Retinal pigment epithelial cell (primary cell): ENCODE measurements at places on chromosomes 1 and 21.

- peak; percentile 21 for DNase-seq
Measured at GRCh38 chr1:248858096-248858890, 592 bp downstream of the ZNF692 start.

GRCh38 chr1:109341944-109342930 lies 35.4 kb upstream of the MYBPHL start:
- peak; percentile 23 for DNase-seq

- peak; percentile 52 for DNase-seq
Measured at GRCh38 chr1:13965770-13966398, 265.9 kb downstream of the PRDM2 start.

DNA sequence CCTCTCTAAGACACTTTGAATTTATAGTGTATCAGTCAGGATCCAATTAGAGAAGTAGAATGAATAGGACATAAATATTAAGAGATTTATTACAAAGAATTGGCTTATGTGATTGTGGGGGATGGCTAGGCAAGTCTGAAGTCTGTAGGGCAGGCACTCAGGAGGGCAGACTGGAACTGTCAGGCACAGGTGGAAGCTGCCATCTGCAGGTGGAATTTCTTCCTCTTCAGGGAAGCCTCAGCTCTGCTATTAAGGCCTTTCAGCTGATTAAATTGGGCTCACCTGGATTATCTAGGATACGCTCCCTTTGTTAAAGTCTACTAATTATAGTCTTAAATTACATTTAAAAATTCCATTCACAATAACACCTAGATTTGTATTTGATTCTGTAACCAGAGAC lies 92.0 kb upstream of the HAO2 start:
- no peak for DNase-seq

DNA sequence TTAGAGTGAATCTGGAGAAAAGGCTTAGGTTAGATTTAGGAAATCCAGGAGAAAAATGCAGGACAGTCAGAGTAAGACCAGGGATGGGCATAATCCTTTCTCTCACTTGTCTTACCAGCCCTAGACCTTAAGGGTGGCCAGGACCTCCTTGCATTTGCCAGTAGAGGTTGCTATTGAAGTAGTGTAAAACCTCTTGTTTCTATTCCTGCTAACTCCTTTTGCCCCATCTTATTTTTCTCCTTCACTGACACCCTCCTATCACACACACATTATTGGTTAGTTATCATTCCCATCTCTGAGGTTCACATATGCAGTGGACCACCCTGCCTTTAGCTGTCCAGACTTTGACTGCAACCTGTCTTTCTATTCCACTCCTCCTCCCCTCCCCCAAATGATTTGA lies 75.0 kb upstream of the MACF1 start:
- no peak for DNase-seq

DNA sequence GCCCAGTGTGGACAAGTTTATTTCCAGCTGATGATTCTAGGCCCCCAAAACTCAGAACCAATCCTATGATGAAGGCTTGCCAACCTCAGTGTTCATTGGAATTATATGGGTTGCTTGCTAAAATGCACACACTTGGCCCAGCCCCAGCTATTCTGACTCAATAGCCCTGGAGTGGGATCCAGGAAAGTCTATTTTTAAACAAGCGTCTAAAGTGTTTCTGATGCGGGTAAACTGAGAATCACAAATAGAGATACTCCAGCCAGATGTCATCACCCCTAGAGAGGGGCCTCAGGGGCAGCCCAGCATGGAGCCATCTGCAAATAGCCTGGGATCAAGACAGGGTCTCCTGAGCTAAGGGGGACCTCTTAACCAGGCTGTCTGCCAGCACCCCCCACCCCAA lies 46.0 kb downstream of the PKP1 start:
- DNase-seq: no peak

DNA sequence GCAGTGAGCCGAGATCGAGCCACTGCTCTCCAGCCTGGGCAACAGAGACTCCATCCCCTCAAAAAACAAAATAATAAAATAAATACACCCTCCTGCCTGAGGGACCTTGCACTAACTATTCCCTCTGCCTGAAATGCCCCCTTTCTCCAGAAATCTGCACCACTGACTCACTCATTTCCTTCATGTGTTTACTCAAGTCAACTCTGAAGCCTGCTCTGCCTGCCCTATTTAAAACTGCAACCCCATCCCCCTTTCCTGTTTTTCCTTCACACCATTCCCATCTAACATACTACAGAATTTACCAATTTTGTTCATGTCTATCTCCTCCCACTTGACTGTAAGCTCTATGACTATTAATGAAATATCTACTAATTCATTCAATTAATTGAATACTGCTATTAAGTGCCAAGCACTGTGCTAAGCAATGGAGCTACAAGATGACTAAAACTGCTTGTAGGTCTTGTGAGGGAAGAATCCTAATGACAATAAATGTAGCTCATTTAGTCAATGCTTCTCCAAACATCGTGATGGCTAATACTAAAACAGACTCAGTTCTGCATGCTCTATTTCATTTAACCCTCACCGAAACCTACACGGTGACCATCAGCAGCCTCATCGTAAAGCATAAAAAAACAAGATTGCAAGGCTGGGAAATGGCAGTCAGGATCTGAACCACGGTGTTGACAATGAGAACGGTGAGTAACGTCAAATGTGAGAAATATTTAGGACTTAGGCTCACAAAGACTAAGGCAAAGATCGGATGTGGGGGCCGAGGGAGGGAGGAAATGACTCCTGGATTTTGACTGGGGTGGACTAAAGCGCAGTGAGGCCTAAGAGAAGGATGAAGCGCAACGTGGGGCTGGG lies 749 bp upstream of the TMEM39B start:
- DNase-seq: no peak

DNA sequence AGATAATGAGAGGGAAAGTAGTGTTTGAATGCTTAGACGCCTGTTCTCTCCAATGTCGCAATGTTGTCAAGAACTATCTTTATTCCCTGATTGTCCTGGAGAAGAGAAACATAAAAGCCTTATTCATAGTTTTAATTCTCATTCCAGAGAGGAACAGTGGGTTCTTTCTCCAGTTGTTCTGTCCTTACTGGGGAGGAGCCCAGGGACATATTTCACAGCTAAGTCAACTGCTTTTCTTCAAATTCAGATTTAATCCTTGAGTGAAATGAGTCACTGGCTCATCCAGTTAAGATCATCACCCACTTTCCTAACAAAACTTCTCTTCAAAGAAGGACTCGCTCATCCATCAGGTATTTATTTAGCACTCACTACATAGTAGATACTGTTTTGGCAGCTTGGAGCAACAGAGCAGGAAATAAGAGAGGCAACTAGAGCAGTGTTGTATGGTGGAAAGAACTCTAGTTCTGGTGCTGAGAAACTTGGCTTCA lies 365.7 kb upstream of the USP24 start:
- peak; percentile 25 for DNase-seq

DNA sequence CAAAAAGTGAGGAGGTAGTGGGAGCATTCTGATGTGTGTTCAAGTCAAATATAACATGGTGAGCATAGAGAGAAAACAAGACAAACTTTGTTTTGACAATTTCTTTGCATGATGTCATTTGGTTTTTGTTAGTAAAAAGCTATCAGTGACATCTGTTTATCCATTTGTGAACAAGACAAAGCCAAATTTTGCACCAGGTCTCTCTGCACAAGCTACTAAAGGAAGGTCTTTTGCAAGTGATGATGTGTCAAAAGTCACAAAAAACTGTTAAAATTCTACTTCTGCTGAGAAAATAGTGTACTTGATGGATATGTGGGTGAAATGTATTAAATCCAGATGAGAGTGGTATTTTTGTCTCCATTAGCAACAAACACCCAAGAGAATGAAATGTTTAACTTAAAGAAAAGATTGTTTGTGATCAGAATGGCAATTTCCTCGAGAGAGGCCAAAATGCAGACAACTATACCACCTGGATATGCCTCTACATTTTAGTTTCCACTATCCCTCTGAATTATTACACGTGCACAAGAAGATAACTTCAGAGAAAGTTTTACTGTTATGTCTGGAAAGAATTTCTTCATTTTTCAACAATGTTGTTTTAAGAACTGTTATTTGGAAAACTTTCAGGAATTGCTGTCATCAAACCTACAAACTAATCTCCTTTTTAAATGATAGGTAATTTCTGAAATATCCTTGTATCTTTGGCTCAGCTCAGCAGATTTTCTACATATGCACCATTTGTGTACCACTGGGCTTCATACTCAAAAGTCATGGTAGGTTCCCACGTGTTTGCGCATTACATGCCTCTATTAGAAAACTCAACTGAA lies 807.4 kb upstream of the ADGRL2 start:
- DNase-seq: no peak

DNA sequence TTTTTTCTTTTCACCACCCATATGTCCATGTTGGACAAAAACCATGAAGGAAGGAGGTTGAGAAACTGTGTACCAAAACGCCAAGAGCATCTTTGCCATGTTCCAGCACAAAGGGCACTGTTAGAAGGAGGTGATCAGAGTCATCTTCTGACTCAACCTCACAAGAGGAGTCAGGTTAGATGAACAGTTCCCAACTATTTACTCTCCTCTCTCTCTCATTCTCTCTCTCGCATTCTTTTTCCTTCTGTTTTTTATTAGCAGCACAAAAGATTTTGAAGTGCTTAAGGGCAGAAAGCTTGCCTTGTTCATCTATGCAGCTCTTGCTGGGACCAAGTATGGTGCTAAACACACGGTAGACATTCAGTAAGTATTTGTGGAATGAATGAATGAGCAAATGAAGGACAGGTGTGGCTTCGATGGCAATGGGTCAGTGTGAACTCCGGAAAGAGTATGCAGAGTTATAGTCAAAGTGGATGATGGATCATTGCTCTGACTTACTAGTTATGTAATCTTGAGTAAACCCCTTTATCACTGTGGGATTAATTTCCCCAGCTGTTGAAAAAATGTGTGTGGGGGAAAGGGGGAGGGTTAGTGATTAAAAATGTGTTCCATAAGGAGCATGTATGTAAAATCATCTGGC lies 33.9 kb downstream of the DDR2 start:
- DNase-seq: no peak

DNA sequence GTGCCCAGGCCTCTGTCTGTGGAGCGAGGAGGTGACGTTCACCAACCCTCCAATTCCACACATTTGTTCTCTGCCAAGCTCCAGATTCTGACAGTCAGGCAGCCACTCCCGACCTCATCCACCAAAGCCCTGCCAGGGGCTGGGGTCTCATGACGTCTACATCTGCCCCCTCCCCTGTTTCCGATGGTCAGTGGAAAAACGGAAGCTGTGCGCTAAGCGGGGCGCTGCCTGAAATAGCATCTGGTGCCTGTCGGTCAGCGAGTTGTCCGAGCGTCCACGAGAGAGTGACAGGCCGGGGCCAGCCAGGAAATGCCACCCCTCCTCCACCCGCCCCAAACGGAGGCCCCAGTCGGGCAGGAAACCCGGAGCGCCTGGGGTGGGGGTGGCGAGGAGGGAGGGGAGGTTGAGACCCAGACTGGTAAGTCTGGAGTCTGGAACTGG lies 3.2 kb upstream of the TAL1 start:
- no peak for DNase-seq

GRCh38 chr21:44910229-44911067 lies 10.3 kb downstream of the ITGB2 start:
- DNase-seq: no peak

DNA sequence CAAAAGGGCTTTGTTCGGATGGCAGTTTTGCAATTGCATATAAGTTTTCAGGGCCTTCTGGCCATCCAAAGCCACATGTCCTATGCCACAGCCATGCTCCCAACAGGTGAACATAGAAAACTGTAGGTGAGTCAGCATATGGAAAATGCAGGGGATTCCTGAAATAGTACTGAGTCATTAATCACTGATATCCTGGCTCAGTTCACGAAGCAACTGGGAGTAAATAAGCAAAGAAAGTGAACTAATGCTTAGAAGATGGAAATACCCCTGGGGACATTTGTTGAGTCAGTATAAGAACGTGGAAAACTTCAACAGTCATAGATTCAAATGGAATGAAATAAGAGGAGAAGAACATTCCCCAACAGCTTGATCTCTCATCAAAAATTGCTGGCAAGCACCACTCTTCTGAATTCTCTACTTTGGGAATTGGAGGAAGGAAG lies 148.9 kb upstream of the RUNX1 start:
- peak; percentile 56 for DNase-seq

DNA sequence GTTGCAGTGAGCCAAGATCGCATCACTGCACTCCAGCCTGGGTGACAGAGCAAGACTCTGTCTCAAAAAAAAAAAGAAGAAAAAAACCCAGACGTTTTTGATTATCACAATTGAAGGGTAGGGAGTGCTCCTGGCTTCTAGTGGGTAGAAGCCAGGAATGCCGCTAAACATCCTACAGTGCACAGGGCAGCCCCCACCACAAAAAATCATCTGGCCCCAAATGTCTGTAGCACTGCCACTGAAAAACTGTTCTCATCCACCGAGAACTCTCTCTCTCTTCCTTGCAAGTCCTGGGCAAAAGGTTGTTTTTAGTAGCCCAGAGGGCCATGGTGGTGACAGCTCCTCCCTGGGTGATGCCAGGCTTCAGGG lies 35.6 kb upstream of the GPR157 start:
- no peak for DNase-seq

GRCh38 chr1:117782056-117782455 lies 147.4 kb downstream of the GDAP2 start:
- no peak for DNase-seq

- no peak for DNase-seq
Measured at GRCh38 chr1:156645056-156645455, 3.1 kb downstream of the BCAN start.

- DNase-seq: no peak
Measured at GRCh38 chr1:23566304-23566703, 7.0 kb upstream of the ID3 start.

- DNase-seq: no peak
Measured at GRCh38 chr1:3831689-3832088, 25.3 kb downstream of the CEP104 start.

- peak; percentile 22 for DNase-seq
Measured at GRCh38 chr1:34786521-34787325, 5.7 kb downstream of the GJB3 start.

- no peak for DNase-seq
Measured at GRCh38 chr1:81208441-81208840, 592.3 kb upstream of the ADGRL2 start.

DNA sequence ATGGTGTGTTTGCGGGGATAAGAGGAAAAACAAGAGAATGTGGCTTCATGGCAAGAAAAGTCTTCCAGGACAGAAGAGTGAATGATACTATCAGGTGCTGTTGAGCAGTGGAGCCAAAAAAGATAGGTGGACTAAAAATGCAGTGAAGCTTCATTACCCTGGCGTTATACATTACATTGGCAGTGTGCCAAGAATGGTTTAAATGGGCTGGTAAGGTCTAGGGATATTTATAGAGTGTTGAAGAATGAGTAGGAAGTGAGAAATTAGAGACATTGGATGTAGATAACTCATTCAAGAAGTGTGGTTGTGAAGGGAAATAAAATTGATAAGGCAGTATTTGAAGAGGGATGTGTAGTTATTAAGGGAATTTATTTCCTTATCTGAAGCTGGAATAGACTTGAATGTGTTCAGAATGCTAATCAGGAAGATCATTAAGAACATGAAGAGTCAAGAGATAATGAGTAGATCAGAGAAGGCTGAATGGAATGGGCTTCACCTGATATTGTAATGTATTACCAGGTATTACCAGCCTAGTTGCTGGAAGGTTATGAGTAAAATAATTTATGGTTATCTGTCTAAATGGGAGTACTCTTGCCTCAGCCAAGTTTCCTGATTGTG lies 72.7 kb downstream of the MAST2 start:
- no peak for DNase-seq

GRCh38 chr21:34824314-34824713 lies 155.5 kb downstream of the CLIC6 start:
- no peak for DNase-seq

GRCh38 chr1:239536165-239536849 lies 149.9 kb downstream of the CHRM3 start:
- DNase-seq: no peak
